ENCODE measurements at places on chromosomes 2 and 18.

- DNase-seq = peak; percentile 26
These were observed 72.5 kb downstream of the ACOXL start for GRCh38 chr2:110804915-110805314.

GRCh38 chr2:162014751-162015150, 59.3 kb downstream of the DPP4 start:
- no peak for DNase-seq

GRCh38 chr2:207663870-207664545, 38.8 kb upstream of the METTL21A start:
- no peak for DNase-seq

- DNase-seq = no peak
These were observed 170.0 kb downstream of the PIEZO2 start for GRCh38 chr18:10979411-10979810.

- DNase-seq = no peak
These were observed 40.9 kb upstream of the TRIM43B start for GRCh38 chr2:95525294-95526035.

Data from stimulated activated CD8-positive, alpha-beta memory T cell treated with anti-CD3 and anti-CD28 coated beads, Interleukin-7, amount 100 ng/mL, for 24 hours (primary cell).